C1 segment of cervical spinal cord (tissue), 14 donors: ENCODE measurements at places on chromosomes 13 and 19.
A peak's percentile ranks its signal among the peaks of the same experiment; 100 is the strongest.

GRCh38 chr13:45398877-45399276, 19.3 kb downstream of the SLC25A30 start:
- no peak for DNase-seq

GRCh38 chr13:113595131-113595530, 10.6 kb downstream of the TFDP1 start:
- DNase-seq = no peak

DNA sequence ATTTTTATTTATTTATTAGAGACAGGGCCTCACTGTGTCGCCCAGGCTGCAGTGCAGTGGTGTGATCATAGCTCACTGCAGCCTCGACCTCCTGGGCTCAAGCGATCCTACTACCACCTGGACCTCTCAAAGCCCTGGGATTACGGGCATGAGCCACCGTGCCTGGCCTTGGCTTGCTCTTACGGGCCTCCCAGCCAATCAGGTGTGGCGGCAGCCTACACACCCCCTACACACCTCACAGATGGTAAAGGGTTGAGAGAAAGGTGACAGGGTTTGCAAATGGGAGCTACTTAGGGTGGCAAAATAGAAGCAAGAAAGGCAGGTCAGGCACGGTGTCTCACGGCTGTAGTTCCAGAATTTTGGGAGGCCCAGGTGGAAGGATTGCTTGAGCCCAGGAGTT, 1.0 kb upstream of the ZBTB32 start:
- no peak for DNase-seq

DNA sequence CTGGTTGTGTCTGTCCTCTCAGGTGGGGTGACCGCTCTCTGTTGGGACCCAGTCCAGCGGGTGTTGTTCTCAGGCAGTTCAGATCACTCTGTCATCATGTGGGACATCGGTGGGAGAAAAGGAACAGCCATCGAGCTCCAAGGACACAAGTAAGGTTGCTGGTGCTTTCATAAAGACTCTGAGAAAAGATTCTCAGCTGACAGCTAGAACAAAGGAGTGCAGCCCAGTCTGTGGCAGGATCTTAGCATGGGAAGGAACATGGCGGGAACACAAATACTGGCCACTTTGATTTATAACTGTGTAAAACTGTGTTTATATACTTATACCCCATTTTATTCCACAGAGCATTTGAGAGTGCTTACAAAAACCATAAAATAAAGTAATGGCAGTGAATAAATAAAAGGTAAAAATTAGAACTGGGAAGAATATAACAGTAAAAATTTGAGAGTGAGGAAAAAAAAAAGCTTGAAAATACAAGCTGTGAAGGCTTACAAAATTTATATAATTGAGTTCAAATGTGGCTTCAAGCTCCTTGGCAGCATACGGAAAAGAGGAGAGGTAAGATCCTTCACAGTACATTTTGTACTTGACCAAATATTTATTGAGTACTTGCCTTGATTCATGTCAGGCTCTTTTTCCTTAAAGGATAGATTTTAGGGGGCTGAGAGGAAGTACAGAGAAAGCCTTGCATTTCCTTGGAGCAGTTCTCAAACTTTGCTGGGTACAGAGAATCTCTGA, 64.8 kb downstream of the DHRS12 start:
- DNase-seq = no peak

- DNase-seq = no peak
Measured at GRCh38 chr19:34539396-34539795, 57.8 kb downstream of the WTIP start.

- DNase-seq = no peak
Measured at GRCh38 chr13:31115616-31116015, 46.1 kb downstream of the HSPH1 start.

DNA sequence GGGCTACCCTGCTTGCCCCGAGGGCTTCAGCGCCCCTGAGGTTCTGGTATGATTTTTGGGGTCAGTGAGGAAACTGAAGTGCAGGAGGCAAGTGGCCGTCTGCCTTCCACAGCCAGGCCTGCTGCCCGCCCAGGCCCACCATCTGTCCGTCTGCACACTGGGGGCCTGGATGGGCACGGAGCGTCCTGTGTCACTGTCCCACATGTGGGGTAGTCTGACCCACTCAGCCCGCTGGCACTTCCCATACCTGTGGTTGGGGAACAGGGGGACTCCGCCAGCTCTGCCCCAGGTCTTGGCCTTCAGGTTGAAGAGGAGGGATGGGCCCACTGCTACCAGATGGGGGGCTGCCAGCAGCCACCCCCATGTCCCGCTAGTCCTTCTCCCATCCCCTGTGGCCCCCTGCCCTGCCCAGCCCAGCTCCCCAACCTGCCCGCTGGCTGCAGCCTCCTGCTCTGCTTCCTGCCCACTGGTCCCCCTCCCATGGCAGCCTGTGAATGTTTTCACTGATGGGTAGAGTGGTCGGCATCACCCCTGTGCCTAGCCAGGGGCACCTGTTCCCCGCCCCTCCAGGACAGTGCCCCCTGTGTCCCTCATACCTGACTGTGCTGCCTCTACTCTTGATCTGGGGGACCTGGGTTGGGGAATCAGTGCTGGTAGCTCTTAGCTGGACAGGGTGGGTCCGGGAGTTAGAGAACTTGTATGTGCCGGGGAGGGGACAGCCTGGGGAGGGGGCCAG, 9.5 kb downstream of the PIAS4 start:
- DNase-seq = no peak

DNA sequence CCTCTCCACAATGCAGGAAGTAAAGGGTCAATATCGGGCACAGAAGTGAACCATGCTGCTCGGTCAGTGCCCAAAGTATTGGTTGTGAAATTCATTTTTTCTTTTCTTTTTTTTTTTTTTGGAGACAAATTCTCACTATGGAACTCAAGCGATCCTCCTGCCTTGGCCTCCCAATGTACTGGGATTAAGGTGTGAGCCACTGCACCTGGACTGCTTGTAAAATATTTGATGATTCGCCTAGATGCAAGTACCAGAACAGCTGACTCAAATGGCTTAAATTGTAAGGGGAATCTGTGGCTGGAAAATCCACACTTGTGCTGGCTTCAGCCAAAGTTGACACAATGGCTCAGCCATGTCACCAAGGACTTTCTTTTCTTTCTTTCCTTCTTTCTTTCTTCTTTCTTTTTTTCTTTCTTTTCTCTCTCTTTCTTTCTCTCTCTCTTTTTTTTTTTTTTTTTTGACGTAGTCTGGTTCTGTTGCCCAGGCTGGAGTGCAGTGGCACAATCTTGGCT, 43.7 kb downstream of the NUMBL start:
- DNase-seq = no peak

- no peak for DNase-seq
Measured at GRCh38 chr13:45863709-45864590, 12.4 kb upstream of the SIAH3 start.

- peak; percentile 11 for DNase-seq
Measured at GRCh38 chr19:30406220-30407067, 34.3 kb downstream of the ZNF536 start.

GRCh38 chr19:35223084-35223790, 5.3 kb downstream of the FAM187B start:
- DNase-seq = no peak

GRCh38 chr13:32068255-32068654, 36.7 kb downstream of the FRY start:
- DNase-seq = no peak

- no peak for DNase-seq
Measured at GRCh38 chr13:66659701-66660467, 570.3 kb downstream of the PCDH9 start.

GRCh38 chr19:32666084-32666483, 8.9 kb downstream of the ANKRD27 start:
- no peak for DNase-seq

DNA sequence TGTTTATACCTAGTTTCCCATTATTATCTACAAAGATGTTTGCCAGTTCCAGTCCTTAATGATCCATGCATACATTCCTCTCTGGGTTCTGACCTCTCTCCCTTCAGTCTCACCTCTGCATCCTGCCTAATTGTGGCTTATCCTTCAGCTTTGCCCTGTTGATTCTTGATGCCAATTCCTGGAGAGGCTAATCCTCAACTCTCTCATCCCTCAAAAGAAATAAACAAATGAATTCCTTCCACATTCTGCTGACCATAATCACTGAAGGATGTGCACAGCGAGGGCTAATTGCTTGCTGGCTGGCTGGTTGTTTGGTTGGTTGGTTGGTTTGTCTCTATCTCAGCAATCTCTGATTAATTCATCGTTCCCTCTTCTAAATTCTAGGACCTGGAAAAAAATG, 113.8 kb downstream of the IRS2 start:
- no peak for DNase-seq

DNA sequence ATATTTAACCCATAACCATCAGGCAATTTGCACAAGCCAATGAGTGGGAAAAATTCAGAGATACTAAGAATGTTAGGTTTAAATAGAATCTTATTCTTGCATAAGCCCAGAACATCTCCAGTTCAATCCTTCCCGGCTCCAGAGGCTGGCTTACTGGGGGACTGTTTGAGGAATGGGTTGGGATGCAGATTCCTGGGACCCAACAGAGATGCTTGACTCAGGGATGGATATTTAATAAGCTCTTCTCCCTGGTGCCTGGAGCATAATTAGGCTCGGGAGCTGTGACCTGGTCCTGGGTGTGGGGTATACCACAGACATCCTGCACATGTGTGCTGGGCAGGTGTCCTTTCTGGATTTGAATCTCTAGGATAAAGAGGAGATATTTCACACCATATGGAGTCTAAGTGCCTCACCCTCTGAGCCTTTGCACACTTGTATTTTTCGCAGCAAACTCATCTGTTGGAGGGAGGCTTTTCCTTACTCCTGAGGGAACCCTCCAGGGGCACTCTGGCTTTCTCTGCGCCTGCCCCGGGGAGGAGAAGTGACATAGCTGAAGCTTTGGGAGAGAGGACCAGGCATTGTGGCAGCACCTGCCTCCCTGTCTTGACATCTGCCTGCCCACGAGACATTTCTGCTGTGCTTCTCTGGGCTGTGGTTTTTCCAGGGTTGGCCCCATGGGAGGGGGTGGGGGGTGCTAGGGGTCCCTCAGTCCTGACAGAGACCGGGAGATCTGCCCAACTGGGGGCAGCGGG, 36.1 kb upstream of the ANKRD10 start:
- no peak for DNase-seq

DNA sequence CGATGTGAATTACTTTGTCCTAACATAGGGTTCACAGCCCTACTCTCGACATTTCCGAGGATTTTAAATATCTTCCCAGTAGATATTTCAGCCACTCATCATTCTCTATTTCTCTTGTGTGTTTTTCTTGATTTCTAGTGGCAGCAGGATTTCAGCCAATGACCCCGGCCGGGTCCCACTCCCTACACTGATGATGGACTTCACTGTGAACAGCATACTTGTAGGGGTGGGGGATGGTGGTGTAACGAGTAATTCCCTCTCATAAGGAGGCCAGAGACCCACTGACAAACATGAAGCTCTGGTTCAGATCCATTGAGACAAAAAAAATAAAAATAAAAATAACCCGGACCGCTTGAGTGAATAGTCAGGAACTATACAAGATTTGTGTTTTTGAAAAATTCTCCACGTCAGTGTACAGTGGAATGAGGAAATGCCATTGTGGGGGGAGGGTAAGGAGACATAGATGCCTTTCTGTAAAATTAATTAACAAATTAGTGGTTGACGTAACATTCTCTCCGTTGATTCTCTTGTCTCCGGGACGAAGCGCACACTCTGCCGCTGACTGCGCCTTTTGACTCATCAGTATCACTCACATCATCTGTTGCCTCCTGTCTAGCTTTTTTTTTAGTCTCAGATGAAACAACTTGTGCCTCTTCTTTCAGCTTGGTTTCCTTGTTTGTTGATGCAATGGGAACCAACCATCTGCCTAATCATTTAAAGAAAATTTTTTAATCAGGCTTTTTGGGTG, 48.8 kb upstream of the IRS2 start:
- no peak for DNase-seq

DNA sequence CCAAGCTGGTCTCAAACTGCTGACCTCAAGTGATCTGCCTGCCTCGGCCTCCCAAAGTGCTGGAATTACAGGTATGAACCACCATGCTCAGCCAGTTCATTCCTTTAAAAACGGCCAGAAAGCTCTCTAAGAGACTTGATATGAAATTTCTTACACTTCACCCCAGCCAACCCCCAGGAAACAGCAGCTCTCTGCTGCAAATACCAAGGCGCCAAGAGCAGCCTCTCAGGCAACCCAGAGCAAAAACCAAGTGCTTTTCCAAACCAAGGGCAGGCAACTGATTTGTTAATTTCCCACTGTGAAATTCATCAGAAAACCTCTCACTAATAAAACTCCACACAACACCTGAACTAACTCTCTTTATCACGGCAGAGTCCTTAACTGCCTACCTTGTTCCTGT, 44.9 kb downstream of the LATS2 start:
- no peak for DNase-seq

GRCh38 chr13:41179593-41180250, 14.6 kb downstream of the KBTBD7 start:
- DNase-seq = no peak

GRCh38 chr19:40605216-40605971, 4.2 kb downstream of the LTBP4 start:
- DNase-seq = no peak

DNA sequence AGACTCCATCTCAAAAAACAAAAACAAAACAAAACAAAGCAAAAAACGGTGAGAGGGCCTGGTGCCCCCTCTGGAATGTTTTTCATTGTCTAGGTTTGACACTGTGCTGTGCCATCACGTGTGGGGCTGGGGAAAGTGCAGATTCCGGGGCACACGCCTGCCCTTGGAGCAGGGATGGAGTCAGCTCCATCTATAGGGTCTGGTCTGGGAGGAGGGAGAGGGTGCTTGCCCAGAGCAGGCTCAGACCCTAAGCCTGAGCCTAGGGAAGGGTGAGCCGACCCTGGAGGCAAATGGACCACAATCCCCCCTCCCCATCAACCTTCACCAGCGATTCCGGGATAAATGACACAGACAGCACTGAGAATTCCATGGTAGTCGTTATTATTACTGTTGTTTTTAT, 10.9 kb upstream of the ZBTB32 start:
- DNase-seq = no peak

- no peak for DNase-seq
Measured at GRCh38 chr13:55660851-55661250, 1479.9 kb upstream of the PRR20A start.

DNA sequence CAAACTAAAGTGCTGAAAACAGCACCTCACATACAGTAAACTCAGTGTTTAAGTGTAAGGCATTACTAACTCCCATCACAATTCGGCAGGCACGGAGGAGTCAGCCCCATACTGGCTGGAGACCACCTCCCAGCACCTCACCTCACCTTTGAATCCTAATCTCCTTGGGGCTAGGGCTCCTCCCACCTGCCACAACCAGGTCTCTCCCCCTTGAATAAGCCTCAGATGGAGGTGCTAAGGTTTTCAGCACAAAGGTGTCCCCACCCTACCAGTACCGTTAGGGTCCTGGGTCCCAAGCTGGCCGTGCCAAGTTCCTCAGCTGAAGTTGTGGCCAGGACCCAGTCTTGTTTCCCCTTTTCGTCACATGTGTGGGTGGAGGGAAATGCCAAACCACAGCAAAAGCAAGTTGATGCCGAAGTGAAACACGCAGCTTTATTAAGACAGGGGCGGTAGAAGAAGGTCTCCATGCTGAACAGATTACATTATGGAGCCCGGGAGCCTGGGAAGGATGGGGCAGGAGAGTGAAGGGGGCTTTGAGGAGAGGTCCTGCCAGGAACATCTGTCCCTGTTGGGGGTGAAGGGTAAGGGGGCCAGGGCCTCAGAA, at the start of gene IGFLR1:
Gene IGFLR1 (minus strand): TSS at position 332 of the 604 bp plus-strand sequence. CDS start 1,272 bp downstream, outside the sequence.
- DNase-seq = peak; percentile 45
